M059J (cell line): ENCODE measurements at places on chromosomes 3 and 15. TPM values are rescaled to one million over a fixed set of nuclear protein-coding genes. Genes with fewer than 3 reads are reported as not detected.

Gene PEAK1
- 10.3 and 12.4 TPM in 2 replicates for total RNA-seq

Gene CHDH
- total RNA-seq: 0.07 and 0.17 TPM in 2 replicates

Gene C3orf85
- not detected in 2 replicates for total RNA-seq

Gene GMPPB
- 20.4 and 39.4 TPM in 2 replicates for total RNA-seq

Gene CSTA
- 0.30 TPM in 1 of 2 replicates, not detected in the other for total RNA-seq

Gene CPLX3
- total RNA-seq: not detected in 2 replicates

Gene PLSCR4
- 19.3 and 20.4 TPM in 2 replicates for total RNA-seq

Gene MKRN2
- total RNA-seq: 33.5 and 36.8 TPM in 2 replicates

Gene CPA3
- total RNA-seq: 0.17 and 0.30 TPM in 2 replicates

Gene GPR62
- 0.02 TPM in 1 of 2 replicates, not detected in the other for total RNA-seq

Gene C2CD4A
- total RNA-seq: 0.05 TPM in 1 of 2 replicates, not detected in the other

Gene AVEN
- total RNA-seq: 22.9 and 24.2 TPM in 2 replicates

Gene PAQR5
- 1.3 and 3.5 TPM in 2 replicates for total RNA-seq

Gene TLE3
- 6.4 and 15.6 TPM in 2 replicates for total RNA-seq

Gene CATSPER2
- total RNA-seq: 0.10 and 0.39 TPM in 2 replicates

Gene GOLGA8J
- 0.34 TPM in 1 of 2 replicates, not detected in the other for total RNA-seq

Gene TRH
- not detected in 2 replicates for total RNA-seq

Gene GORASP1
- 18.7 and 34.8 TPM in 2 replicates for total RNA-seq

Gene BNC1
- total RNA-seq: not detected in 2 replicates
